ENCODE measurements at places on chromosomes 2 and 18. TPM values are rescaled to one million over a fixed set of nuclear protein-coding genes. Genes with fewer than 3 reads are reported as not detected.

GKN2 gene
- not detected for total RNA-seq

FIGLA gene
- not detected for total RNA-seq

CXCR4 gene
- total RNA-seq: 29.2 TPM

IL36RN gene
- total RNA-seq: not detected

ABCG8 gene
- under 0.01 TPM for total RNA-seq

PRSS56 gene
- 1.0 TPM for total RNA-seq

IL1R2 gene
- 0.52 TPM for total RNA-seq

RNF125 gene
- 9.4 TPM for total RNA-seq

GPR39 gene
- 1.6 TPM for total RNA-seq

SATB2 gene
- 3.7 TPM for total RNA-seq

SMYD1 gene
- total RNA-seq: 147 TPM

GNLY gene
- total RNA-seq: not detected

TM4SF20 gene
- not detected for total RNA-seq

OTX1 gene
- total RNA-seq: not detected

GMCL1 gene
- 7.8 TPM for total RNA-seq

ERBB4 gene
- 9.9 TPM for total RNA-seq

BMP10 gene
- total RNA-seq: not detected

NAT8 gene
- not detected for total RNA-seq

GCKR gene
- total RNA-seq: not detected

SRD5A2 gene
- not detected for total RNA-seq
